ENCODE measurements at places on chromosomes 4 and X.

DNA sequence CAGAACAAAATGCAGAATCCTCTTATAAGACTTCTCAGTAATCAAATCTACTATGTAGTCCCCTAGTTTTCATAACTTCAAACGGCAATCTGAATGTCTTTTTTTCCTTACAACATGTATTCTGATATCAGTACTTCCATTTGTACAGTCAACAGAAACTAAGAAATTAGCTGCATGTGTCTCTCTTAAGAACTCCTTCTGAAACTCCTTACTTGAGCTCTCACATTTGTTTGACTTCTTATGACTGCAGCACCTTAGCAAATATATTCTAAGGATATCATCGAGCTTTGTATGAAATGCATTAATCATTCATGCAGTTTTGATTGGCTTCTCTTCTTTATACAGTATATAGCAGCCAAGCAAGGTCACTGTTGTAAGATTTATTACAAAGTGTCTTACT, 77.0 kb downstream of the TMEM47 start:
- no peak for DNase-seq

GRCh38 chr4:27154706-27155105, 294.1 kb downstream of the STIM2 start:
- DNase-seq, result no peak

GRCh38 chr4:67651536-67651935, 49.4 kb downstream of the UBA6 start:
- no peak for DNase-seq

- no peak for DNase-seq
Measured at GRCh38 chr4:69649207-69649606, 3.8 kb downstream of the UGT2A1 start.

GRCh38 chrX:7266288-7266687, 118.3 kb upstream of the PUDP start:
- no peak for DNase-seq

- DNase-seq, result no peak
Measured at GRCh38 chrX:120334603-120335002, 23.3 kb upstream of the TMEM255A start.

GRCh38 chr4:179415037-179415846, 1973.0 kb upstream of the AGA start:
- no peak for DNase-seq

GRCh38 chr4:7422898-7423180, 11.9 kb downstream of the PSAPL1 start:
- DNase-seq, result no peak

DNA sequence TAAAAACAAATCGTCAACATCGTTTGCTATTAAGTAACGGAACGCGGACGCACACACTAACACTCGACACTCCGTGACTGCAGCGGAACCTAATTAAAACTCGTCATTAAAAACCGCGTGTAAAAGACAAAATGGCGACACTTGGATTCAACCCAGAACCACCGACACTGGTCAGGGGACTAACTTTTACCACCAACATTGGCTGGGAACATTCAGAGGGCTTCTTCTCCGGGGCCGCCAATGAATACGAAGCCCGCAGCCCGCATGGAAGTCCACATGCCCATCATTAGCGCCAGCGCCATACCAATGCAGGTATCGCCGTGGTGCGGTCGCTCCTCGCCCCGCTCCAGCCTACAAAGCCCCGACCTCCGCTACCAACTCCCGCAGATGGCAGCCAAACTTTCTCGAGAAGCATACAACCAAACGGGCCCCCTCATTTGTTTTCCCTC, 498 bp downstream of the RBMX start:
- DNase-seq, result no peak

GRCh38 chrX:49250578-49250977, 13.9 kb downstream of the FOXP3 start:
- no peak for DNase-seq

DNA sequence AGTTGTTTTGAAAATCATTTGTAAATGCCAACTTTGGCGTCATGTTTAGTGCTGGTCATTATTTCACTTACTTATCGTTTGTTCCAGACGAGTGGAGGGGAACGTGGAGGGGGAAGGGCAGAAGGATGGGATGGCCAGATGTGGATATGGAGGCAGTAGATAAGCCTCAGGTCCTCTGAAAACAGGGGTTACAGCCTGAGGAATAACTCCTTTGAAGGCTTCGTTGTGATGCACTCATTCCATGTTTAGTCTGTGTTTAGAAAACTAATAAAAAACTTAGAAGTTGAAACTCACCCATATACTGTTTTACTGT, 1.1 kb downstream of the MOB1B start:
- DNase-seq, result no peak

GRCh38 chrX:79259073-79259689, 108.0 kb downstream of the ITM2A start:
- DNase-seq, result no peak

- no peak for DNase-seq
Measured at GRCh38 chr4:150960818-150961217, 54.3 kb downstream of the LRBA start.

- no peak for DNase-seq
Measured at GRCh38 chr4:4578981-4579380, 37.1 kb upstream of the STX18 start.

GRCh38 chrX:21989384-21989783, 42.7 kb upstream of the PHEX start:
- no peak for DNase-seq

DNA sequence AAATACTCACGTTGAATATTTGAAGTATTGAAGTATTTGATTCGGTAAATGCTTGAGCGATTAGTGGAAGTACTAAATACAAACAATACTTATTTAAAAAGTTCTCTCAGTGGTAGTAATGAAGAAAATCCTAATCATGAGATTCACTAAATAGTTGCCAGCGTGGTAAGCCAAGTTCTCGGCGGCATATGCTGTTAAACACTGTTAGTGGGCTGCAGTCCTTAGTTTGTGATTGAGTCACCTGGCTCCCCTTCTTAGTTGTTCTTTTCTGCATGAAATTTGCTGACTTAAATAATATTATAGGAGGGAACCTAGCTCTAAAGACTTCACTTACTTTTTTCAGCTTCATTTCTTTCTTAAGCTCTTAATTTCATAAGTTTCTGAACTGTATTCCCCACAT, 51.4 kb downstream of the STIM2 start:
- DNase-seq, result no peak

- no peak for DNase-seq
Measured at GRCh38 chrX:31464306-31464915, 392.6 kb upstream of the FTHL17 start.

- DNase-seq, result no peak
Measured at GRCh38 chr4:165504184-165504583, 125.4 kb downstream of the CPE start.

- DNase-seq, result no peak
Measured at GRCh38 chr4:89123451-89123851, 12.1 kb downstream of the TIGD2 start.

DNA sequence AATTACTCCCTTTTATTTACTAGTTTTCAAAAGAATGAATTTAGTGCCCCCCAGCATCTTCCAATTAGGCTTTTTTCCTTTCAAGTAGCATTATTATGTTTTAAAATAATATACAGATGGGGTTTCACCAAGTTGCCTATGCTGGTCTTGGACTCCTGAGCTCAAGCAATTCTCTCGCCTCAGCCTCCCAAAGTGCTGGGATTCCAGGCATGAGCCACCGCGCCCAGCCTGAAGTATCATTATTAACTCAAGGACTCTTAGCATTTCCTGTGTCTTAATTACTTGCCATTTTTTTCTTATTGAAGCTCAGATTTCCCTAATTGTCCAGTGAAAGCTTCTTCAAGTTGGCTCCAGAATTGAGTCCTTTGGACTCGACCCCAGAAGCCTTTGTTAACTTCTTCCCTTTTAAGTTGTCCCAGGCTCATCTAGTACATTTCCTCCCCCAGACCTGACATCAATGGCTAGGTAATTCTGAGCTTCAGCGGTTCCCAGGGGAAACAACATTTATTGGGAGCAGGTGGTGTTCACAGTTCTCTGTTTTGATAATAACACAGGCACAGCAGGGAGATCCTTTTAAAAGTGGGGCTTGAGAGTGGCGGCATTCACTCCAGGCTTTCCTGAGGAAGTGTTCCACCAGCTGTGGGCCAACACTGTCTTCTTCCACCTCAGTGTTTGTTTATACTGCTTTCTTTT, 10.0 kb downstream of the SAT1 start:
- DNase-seq, result no peak

DNA sequence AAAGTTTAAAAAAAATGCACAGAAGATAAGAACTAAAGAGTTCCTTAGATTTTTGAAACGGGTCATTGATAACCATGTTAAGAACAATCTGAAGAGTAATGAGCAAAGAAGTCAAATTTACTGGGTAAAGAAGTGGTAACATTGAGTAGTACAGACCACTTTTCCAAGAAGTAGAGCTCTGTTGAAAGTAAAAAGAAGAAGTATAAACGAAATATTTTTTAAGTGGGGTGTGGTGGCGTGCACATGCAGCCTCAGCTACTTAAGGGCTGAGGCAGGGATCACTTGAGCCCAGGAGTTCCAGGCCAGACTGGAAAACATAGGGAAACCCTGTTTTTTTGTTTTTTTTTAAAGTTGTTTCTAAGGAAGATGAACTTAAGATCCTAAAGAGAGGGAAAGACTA, 68.5 kb downstream of the UBA6 start:
- no peak for DNase-seq

GRCh38 chr4:102586644-102587021, 85.5 kb downstream of the NFKB1 start:
- no peak for DNase-seq

DNA sequence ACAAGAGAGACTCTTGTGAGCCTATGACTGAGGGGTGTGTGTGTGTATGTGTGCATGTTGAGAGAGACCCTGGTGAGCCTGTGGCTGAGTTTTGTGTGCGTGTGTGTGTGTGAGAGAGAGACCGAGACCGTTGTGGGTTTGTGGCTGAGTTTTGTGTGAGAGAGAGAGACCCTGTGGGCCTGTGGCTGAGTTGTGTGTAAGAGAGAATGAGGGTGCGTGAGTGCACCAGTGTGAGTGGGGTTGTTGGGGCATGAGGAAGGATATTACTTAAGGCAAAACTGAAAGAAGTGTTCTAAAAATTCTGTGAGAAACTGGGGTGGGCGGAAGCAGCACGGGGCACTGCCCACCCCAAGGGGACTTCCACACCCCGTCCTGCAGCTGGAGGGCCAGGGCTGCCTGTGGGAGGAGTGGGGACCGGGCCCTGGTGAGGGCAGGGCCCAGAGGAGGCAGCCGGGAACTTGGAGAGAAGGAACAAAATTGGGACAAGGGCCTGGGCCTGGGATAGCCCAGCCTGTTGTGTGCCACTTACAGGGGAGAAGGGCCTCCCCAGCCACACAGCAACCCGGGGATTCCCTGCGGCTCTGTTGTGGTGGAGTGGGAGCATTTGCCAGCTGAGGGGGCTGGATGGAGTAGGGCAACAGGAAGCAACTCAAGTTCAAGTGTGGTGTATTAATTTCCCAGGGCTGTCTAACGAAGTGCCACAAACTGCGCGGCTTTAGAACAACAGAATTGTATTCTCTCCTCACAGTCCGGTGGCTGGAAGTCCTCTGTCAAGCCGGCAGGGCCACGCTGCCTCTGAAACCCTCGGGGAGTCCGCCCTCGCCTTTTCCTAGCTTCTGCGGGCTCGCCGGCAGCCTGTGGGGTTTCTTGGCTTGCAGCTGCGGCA, 22.1 kb downstream of the TMEM131L start:
- peak; percentile 66 for DNase-seq

DNA sequence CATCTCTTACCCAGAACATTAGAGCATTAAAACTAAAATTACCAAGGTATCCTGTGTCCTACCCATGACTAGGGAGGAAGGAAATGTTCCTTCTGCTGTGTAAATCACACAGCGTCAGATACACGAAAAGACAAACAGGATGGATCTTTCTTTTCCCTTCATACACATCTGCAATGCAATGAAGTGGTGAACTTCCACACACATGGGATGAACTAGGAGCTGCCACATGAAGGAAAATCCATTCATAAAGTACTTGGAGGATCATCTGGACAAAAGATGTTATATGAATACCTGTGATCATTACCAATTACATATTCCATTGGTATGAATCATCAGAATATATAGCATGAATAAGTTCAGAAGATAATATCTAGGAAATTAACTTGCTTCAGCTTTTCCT, 46.2 kb downstream of the LDB2 start:
- no peak for DNase-seq

DNA sequence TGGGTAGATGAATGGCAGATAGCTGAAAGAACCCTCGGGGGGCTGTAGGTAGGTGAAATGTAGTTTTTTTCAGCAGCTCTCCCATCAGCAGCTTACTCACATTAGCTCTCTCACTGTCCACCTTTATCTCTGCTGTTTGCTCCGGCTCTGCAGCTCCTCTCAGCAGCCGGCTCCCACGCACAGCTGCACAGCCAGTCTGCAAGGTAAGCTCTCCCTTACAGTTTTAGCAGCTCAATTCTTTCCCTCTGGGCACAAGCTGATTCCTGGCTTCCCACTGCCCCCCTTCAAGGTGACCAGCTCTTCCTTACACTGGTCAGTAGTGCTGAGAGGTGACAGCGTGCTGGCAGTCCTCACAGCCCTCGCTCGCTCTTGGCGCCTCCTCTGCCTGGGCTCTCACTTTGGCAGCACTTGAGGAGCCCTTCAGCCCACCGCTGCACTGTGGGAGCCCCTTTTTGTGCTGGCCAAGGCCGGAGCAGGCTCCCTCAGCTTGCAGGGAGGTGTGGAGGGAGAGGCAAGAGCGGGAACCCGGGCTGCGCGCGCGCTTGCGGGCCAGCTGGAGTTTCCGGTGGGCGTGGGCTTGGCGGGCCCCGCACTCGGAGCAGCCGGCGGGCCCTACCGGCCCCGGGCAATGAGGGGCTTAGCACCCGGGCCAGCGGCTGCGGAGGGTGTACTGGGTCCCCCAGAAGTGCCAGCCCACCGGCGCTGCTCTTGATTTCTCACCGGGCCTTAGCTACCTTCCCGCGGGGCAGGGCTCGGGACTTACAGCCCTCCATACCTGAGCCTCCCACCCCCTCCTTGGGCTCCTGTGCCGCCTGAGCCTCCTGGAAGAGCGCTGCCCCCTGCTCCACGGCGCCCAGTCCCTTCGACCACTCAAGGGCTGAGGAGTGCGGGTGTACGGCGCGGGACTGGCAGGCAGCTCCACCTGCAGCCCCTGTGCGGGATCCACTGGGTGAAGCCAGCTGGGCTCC, 393.6 kb downstream of the CENPC start:
- DNase-seq, result no peak

DNA sequence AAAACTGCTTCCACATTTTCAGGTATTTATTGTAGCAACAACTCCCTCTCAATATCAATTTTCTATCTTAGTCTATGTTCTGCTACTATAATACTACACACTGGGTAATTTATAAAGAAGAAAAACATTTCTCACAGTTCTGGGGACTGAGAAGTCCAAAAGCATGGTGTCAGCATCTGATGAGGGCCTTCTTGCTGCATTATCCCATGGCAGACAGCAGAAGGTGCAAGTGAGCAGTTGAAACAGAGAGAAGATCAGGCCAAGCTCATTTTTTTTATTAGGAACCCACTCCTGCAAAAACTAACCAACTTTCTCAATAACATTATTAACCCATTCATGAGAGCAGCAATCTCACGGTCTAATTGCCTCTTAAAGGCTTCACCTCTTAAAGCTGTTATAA, 376.0 kb downstream of the RAB28 start:
- no peak for DNase-seq
